Femur (tissue), 1 donor: ENCODE measurements at places on chromosomes 4 and X.
A peak's percentile ranks its signal among the peaks of the same experiment; 100 is the strongest.

DNA sequence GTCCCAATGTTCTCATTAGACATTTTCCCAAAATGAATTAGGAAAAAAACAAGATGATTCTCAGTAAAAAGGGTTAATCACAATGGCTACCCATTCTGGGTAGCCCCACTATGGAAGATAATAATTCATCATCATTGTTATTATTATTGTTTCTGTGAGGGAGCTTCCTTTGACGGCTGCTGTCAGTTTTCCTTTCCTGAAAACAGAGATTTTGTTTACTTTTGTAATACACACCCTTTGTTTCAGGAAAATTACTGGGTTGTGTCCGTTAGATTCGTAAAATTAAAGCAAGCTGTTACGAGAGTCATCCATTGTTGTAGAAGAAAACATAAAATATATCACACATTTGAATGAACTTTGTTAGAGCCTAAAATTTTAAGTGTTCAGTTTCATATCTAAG, 192.9 kb upstream of the ANKRD50 start:
- DNase-seq = no peak

DNA sequence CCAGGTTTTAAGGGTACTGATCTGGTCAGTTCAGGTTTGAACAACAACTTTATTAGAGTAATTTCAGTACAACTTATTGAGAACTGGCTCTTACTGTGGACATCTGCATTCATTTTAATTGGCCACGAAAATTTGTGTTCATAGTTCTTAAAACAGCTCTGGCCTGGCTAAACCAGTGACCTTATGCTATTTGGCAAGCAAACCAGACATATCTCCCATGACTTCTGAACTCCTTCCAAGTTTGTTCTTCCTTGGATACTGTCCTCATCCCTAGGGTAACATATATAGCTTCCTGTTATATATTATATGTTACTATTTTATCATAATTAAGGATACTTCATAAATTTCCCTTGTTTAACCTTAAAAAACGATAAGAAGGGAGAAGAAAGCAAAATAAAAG, 841.9 kb downstream of the TRAM1L1 start:
- no peak for DNase-seq

DNA sequence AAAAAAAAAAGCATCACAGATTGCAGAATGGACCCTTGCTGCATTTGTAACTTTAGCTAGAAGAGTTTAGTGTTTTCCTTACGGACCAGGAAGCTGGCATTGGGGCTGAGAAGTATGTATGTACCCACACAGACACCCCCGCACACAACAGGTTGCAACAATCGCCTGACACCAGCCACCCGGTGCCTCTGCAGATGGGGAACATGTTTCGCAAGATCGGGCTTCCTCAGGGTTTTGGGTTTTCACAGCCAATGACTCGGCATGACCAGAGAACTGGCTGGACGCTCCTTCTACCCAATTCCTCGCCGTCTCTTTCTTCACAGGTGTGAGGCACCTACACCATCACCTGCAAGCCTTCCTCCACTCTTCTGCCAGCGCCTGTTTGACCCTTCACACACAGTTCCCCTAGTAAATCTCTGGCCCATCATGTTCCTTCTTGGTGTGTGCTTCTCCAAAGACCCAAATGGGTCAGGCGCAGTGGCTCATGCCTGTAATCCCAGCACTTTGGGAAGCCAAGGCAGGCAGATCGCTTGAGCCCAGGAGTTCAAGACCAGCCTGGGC, 70.4 kb downstream of the DHRSX start:
- peak; percentile 38 for DNase-seq

GRCh38 chr4:139972305-139972704, 181.7 kb downstream of the MAML3 start:
- no peak for DNase-seq

GRCh38 chrX:119512146-119512800, 44.0 kb downstream of the SLC25A5 start:
- DNase-seq = peak; percentile 55

DNA sequence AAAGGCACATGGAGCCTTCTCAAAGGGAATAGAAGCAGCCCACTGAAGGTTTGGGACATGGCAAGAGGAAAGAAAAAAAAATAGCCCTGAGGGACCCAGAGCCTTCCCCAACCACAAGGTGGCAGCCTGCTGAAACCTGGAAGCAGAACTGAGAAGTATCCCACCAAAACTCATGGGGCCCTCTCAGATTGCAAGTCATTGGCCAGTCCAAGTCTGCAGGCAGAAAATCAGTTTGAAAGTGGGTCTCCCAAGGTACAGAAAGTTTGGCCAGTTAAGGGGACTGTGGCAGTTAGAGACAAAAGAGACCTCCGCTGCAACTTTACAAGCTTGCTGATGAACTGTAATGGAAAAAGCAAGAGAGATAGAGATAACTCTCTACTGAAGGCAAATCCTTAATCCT, 155.8 kb downstream of the ANTXR2 start:
- DNase-seq = no peak

- no peak for DNase-seq
These were observed 39.6 kb downstream of the CCNI start for GRCh38 chr4:77036206-77036605.

DNA sequence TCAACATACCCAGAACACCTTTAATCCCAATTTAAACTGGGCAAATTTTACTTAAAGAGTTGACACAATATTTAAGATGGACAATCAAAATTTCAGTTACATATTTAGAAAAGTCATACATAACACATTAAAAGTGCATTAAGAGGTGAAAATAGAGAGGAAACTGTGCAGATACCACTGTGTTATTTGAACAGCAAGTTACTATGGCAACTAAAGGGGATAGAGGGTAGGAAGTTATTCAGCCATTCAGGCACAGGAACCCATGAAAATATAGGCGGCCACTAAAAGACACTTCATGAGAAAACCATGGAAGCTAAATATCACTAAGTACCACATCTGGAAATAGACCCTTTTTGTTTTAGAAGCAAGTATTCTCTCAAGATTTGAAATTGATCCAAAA, 75.1 kb downstream of the PDGFC start:
- DNase-seq = no peak

- DNase-seq = peak; percentile 61
These were observed 868 bp downstream of the AFAP1 start for GRCh38 chr4:7938609-7939376.

DNA sequence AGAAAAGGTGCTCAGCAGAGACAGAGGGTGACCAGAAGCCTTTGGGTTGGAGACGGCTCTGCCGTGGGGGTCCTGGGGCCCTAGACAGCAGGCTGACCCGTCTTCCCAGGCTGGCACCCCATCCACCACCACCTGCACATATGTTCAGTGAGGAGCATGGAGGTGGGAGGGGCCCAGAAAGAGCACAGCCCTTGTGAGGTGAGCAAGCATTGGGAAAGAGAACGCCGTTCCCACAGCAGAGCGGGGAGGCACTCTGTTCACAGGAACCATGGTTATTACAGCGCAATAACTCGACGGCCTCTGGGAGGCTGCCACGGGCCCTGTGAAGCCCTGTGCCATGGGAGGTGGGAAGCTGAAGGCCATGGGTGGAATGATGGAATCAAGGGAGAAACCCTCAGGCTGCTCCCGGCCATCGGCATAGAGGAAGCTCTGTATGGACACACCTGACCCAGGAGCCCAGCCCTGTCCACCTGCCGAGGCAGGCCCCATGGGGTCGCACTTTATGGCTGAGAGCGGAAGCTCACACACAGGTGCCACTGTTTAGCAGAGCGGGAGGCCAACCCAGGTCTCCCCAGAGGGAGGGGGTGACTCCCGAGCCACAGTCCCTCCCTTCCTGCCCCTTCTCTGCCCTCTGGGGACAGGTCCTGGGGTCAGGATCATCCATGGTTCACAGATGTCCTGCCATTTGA, 93.5 kb upstream of the AFAP1 start:
- no peak for DNase-seq

GRCh38 chr4:99025506-99025905, 30.0 kb downstream of the METAP1 start:
- DNase-seq = no peak

GRCh38 chr4:2937146-2937857, 25.9 kb downstream of the NOP14 start:
- peak; percentile 33 for DNase-seq

DNA sequence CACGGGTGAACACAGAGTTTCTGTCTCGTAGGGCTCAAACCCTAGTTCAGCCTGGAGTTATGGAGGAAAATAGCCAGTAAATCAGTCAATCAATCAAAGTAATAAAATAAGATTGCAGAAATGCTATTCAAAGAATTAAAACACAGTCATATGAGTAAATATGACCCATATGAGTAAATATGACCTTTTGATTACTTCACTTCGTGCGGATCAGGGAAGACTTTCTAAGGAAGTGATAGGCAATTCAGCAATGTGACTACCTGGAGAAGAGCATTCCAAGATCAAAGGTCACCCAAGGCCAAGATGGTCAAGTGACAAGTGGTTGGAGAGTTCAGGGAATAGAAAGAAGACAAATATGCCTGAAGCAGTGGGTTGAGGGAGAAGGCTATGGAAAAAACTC, 722.6 kb downstream of the ADGRL3 start:
- DNase-seq = no peak

- no peak for DNase-seq
These were observed 50.0 kb downstream of the NOP14 start for GRCh38 chr4:2913168-2913567.

DNA sequence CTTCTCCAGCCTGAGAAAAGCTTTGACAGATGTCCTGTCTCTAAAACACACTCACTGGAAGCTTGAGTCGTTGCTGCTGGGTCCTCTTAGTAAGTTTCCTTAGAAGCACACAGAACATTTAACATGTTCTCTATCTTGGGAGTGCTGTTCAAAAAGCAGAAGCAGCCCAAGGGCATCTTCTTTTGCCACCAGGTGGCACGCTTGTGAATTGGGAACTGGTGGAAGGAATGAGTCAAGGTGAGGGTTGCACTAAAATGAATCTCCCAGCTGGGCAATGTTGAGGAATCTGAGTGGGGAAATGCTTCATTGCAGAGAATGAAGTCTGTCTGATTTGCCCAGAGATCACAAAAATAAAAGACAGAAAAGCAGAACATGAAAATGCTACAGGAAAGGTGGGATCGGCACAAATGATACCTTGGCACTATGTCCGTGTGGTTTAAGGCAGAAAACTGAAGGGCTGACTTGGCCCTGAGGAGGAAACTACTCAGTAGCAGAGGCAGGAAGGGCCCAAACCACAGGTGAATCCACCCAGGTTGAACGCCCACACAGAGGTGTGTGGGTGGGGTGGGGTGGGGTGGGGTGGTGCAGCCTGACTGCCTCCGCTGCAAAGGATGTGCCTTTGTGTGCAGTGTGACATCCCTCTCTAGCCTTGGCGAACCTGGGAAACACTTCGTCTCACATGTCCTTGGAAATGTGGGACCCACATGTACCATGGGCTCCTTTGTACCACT, 26.0 kb downstream of the KIT start:
- DNase-seq = peak; percentile 32

DNA sequence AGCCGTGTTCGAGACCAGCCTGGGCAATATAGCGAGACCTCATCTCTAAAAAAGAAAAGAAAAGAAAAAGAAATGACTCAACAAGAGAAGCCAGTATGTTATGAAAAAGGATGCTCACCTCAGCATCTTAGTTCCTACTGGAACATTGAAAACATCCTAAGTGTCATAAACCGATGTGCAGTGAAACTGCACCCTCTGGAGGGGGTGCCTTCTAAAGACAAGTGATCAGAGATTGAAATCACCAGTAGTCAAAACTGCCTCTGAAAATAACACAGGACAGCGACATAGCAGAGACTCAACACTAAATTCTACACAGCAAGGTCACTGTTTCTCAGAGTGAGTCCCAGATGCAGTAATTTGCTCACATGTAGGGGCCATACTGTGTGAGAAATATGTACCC, 28.0 kb upstream of the ATP6AP2 start:
- no peak for DNase-seq

DNA sequence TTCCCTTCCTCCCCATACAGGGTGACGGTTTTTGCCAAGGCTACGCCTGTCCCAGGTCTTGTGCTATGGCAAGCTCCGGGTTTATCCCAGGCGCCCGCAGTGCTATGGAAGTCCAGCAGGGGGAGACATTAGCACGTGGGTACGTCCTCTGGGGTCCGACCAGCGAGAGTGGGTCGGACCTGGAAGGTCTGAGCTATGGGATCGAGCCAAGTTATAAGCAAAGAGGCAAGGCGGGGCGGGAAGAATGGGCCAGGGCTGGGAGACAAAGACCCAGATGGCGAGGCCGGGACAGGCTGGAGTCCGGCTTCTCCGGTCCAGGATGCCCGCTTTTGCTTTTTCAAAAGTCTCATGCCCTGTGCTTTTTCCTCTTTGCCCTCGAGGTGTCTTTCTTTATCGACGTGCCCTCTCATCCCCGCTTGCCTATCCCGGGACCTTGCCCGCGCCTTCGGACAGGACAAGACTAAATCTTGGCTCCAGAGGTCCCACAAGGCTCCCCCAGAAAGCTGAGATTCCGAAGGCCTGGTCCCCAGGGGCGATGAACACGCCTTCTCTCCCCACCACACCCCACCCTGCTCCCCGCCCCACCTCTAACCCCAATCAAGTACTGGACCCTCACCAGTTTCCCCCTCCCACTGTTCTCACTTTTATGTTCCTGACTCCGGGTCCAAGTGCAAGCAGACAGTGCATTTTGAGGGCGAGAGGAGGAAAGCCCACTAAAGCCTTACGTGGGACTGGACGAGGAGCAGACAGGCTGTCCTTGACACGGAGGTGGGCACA, 785 bp upstream of the EFNB1 start:
- peak; percentile 90 for DNase-seq

DNA sequence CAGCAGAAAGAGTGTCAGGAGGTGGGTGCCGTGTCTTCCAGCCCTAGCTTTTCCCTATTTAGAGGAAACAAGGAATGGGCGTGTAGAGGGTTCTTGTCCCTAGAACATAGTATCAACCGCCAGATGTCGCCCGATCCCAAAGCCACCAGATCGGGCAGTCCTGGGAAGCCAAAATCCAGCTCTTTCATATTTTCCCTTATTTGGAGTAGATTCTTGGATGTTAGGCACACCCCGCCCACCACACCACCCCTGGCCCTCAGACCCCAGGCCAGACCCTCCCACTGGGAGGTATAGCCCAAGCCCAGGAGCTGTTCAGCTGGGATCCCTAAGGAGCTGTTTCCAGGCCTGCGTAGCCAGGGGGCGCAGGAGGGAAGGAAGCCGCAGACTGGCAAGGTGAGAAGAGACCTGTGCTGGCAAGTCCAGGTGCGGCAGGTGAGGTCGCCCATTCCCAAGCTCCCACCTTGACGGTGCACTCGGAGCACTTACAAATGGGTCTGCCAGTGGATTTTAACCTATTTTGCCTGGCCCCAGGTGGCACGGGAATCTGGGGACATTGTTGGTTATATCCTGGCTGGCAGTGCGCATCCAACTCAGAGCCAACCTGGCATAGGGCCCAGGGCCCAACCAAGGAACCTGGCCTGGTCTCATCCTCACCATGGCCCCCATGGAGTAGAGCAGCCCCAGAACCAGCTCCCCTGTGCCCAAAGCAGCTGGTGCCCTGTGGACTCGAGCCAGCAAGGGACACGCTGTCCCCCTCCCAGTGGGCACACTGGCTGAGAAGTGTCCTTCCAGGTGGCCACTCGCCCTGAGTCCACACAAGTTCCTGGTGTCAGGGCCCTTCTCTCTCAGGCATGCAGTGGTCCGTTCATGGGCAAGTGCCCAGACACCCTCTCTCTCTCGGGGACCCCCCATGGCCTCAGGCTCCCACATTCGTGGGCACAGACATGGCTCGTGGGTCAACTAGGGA, 811 bp downstream of the FLNA start:
- peak; percentile 80 for DNase-seq

- no peak for DNase-seq
These were observed 25.3 kb upstream of the CYBB start for GRCh38 chrX:37754516-37754915.

- no peak for DNase-seq
These were observed 4.0 kb downstream of the HERC6 start for GRCh38 chr4:88382621-88383020.
